ENCODE measurements at places on chromosomes 6 and 20. TPM values are rescaled to one million over a fixed set of nuclear protein-coding genes. Genes with fewer than 3 reads are reported as not detected.

The KHDRBS2 gene
- not detected for polyA plus RNA-seq

DNA sequence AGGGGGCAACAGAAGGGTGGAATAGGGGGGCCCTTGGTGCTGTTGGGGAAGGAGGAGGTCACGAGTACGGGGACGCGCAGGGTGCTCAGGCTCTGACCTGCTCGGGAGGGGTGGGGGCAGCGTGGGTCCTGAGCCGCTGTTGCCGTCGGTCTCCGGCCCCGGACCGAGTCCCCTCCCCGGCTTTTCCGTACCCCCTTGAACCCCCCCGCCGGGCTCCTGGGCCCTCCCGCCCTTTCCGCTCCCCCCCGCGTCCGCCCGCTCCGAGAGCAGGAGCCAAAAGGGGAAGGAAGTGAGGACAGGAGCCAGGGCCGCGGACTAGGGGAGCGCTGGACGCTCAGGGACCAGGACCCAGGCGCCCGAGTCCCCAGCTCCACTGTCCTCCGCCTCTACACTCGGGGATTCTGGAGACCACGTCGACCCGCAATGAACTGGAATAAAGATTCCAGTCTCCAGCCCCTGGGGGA is at the start of gene RGL2:
Gene RGL2, minus strand, starts transcription at position 170 of the 464 bp plus-strand sequence. CDS start 332 bp downstream, outside the sequence.
- DNase-seq: no peak

The MEP1A gene
- polyA plus RNA-seq: 0.04 TPM

The DYNLT2 gene
- 0.30 TPM for polyA plus RNA-seq

- DNase-seq: no peak
Measured at GRCh38 chr20:56358070-56358469, 704 bp upstream of the FAM210B start.

DNA sequence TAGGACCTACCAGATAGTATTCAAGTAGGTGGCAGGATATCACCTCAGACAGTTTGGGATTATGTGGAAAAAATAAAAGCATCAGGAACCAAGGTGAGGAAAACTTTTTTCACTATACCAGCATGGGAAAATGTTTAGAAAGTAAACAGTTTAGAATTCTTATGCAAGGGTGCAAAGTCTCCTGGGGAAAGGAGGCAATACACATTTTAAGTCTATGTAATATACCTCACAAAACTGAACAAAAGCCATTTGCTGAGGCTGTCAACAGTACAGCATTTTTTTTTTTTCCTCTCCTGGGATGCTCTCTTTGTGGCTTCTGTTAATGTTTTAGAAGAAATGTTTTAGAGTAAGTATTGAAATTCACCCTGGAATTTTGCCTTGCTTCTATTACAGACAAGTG is 73.5 kb downstream of the PHF3 start:
- no peak for DNase-seq

The BRPF3 gene
- polyA plus RNA-seq: 4.1 TPM

- DNase-seq: peak; percentile 10
Measured at GRCh38 chr6:86715676-86716075, 221.7 kb upstream of the HTR1E start.

The RCAN2 gene
- polyA plus RNA-seq: not detected
